ENCODE measurements at places on chromosomes 1 and 21. TPM values are rescaled to one million over a fixed set of nuclear protein-coding genes. Genes with fewer than 3 reads are reported as not detected.

- DNase-seq: no peak
These were observed 344.6 kb upstream of the AJAP1 start for GRCh38 chr1:4309676-4310320.

DNA sequence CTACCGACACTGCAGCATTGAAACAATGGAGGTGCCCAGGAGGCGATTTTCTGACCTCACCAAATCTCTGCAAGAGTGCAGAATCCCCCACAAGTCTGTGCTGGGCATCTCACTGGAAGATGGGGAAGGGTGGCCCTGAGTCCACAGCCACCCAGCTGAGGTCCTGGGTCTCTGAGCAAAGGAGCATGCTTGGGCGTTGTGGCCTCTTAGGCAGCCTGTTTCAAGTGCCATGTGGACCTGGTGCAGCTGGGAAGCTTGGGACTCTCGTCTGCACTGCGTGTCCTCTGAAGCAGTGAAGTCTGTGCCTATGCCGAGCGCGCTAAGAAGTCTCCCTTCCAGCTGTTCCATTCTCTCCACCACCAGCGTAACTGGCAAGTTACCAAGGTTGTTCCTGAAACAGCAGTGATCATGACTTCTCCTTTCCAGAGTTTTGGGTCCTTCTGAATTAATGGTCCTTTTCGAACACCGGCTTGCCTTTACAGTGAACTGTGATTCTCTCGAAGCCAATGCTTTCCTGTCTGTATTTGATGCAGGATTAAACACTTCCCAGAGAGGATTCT is 5.0 kb upstream of the PLA2G2C start:
- no peak for DNase-seq

Gene TACSTD2
- 0.36 TPM for total RNA-seq

- no peak for DNase-seq
These were observed 26.3 kb downstream of the CLEC20A start for GRCh38 chr1:178470411-178470960.

Gene TPM3
- total RNA-seq: 649 TPM

GRCh38 chr1:204213668-204214662 is at the start of gene GOLT1A:
Gene GOLT1A (minus strand): TSS chr1:204213988. CDS start chr1:204213906, 82 bp downstream.
- DNase-seq: peak; percentile 89

Gene FMO2
- 7.4 TPM for total RNA-seq

DNA sequence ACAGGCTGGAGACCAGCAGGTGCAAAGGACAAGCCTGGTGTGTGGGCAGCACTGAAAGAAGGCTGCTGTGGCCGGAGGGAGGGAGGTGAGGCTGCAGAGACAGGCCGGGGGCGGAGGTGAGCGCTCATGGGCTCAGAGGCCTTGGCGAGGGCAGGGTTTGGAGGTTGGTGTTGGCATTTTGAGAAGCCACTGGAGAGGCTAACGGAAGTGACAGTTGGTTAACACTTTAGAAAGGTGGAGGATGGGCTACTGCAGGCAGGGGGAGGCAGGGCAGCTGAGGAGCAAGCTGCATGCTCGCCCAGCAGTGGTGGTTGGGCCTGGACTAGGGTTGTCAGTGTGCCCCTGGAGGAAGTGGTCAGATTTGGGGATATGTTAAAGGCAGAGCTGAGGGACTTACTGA is 37.5 kb downstream of the QSOX1 start:
- no peak for DNase-seq

DNA sequence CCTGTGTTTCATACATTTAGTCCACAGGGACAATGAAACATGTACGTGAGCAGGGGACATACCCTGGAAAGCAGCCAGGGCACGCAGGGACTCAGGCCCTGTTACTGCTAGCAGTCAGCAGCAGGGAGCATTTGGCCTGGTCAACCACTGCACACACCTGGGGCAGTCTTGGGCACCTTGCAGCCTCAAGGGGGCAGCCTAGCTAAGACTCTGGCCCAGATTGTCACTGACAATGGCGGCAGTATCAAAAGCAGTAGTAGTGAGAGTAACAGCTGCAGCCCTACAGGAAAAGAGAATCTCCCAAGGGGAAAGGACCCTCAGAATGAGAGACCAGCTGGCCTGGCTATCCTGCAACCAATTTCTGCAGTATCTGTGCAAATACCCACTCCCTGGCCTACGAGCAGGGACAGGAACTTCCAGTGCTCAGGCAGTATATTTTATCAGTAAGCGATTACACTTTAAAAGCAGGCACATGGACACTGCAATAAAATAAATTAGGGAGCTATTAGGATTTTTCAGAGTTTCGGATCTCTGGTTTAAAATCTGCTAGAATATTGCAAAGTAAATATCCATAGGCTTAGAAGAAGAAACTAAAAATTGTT is 475.6 kb downstream of the LTN1 start:
- no peak for DNase-seq
